ENCODE measurements at places on chromosomes 2 and 18.

DNA sequence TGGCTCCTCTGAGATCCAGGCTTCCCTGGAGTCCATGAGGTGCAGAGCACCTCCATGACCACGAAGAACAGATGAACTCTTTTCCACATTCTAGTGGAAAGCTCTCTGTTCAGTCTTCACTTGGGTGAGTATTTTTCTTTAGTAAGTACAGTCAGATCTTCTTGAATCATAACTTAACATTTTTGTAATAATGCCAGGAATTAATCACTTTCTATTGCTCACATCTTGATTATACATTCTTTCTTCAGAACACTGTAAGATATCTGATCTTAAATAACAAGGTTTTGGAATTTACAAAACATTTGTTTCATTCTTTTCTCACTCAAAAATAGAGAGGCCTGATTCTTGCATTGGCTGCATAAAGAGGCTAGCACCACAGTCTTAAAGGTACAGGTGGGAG is 45.4 kb upstream of the RND3 start:
- DNase-seq = no peak

- DNase-seq = no peak
Measured at GRCh38 chr2:8148260-8149006, 533.4 kb upstream of the ID2 start.

DNA sequence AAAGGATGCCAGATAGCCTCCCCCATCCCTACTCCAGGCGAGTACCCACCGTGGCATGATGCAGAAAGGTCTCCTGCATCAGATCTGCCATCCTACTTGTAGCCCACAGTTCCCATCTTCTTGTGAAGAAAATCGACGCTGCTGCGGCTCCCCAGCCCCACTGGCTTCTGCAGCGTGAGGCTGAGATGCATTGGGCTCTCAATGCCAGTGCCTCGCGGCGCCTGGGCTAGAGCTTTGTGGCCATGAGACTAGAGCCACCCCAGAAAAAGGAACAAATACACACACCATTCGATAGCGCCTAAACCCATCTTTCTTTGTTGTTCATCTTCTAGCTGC is 2.8 kb downstream of the NOL4 start:
- no peak for DNase-seq

DNA sequence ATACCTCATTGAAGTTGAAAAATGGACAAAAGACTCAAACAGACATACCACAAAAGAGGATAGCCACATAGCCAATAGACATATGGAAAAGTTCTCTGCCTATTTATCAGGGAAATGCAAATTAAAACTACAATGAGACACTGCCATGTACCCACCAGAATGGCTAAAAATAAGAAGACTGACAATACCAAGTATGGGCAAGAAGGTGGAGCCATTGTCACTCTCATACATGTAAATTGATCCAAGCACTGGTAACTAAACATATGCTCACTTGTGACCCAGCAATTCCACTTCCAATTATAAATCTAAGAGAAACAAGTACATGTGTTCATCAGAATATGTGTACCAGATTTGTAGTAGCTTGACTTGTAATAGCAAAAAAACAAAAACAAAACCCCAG is 4.6 kb downstream of the LOXHD1 start:
- DNase-seq = peak; percentile 15

DNA sequence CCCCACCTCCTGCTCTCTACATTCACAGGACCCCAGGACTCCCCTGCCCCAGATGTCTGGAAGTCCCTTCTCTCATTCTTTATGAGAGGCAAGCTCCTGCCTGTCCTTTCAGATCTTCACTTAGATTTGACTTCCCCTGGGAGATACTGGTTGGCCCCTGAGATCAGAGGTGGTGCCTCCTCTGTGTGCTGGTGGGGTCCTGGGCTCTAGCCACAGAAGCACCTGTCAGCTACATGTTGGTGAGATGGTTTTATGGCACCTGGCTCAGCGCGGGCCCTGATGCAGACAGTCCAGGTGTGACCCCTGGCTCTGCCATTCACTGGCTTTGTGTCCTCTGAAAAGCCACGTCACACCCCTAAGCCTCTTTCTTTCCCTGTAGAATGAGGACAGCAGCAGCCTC is 369.6 kb upstream of the ID2 start:
- DNase-seq = no peak

DNA sequence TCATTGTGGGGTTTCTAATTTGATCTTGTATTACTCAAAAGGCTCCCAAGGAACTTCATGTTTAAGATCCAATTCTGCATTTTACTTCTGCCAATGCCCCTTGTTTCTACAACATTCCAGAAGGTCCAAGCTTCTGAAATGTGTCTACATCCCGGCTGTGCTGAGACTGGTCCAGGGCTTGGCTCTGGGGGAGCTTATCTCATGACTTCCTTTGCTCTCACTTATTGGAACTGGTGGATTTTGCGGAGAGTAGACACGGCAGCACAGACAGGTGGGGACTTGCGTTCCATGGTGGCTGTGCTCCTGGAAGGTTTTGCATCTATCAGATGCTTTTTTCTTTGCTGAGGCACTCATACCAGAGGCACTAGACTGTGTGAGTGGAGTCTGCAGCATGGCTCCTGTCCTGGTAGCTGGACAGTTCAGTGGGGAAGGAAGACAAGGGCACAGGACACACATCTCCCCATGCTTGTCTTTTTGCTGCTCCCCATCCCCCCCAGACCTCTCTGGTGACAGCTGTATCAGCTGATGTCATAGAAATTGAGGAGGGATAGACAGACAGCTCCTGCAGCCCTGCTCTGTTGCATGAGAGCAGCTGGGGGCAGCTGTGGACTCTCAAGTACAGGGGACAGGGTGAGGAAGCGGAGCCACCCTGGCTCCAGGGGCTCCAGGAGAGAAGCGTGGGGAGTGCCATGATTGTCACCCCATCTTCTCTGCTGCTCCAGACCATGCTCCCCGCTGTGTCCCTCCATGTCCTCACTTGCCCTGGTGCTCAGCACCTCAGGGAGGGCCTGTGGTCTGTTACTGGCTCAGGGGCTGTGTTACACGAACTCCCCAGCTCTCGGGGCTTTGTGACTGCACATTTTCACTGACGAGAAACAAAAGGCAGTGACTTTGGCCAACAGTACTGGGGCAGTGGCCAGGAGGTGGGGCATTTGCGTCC is 46.0 kb downstream of the ACAA2 start:
- no peak for DNase-seq

DNA sequence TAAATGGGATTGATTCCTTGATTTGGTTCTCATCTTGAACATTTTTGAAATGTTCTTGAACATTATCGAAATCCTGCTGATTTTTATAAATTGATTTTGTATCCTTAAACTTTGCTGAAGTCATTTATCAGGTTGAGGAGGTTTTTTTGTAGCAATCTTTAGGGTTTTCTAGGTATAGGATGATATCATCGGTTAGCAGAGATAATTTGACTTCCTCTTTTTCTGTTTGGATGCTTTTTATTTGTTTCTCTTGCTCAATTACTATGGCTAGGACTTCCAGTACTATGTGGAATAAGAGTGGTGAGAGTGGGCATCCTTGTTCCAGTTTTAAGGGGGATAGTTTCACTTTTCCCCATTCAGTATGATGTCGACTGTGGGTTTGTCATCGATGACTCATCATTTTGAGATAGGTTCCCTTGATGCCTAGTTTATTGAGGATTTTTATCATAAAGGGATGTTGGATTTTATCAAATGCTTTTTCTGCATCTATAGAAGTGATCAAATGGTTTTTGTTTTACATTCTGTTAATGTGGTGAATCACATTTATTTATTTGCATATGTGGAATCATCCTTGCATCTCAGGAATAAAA is 201.5 kb upstream of the ZSWIM2 start:
- DNase-seq = no peak

- no peak for DNase-seq
Measured at GRCh38 chr2:37730037-37730818, 58.8 kb upstream of the CDC42EP3 start.

DNA sequence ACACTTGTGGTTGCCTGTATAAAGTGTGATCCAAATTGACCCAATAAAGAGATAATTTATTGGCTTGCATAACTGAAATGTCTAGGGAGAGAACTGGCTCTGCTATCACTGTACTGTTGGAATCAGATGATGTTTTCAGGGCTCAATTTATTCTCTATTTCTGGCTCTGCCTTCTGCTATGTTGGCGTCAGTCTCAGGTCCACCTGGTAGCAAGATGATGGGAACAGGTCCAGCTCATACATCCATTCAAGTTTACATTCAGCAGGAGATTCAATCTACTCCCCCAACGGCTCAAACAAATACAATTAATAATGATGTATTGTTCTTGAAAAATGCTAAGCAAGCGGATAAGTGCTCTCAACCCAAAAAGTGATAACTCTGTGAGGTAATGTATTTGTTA is 297.7 kb upstream of the SYT4 start:
- DNase-seq = no peak

DNA sequence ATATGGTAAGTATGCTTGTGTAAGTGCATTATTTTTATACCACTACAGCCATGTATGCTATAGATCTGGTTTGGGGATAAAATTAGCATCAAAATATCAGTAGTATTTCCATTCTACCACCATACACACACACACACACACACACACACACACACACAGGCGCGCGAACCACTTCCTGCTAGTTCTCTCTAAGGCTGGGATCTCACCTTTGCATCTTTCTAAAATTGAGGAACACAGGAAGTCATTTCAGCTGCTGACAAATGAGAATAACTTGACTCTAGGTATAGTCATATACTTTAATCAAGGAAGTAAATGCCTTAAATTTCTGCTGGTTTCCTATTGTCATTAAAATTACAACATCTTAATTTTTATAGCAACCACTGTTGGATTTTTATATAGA is 72.5 kb downstream of the RBM43 start:
- no peak for DNase-seq

DNA sequence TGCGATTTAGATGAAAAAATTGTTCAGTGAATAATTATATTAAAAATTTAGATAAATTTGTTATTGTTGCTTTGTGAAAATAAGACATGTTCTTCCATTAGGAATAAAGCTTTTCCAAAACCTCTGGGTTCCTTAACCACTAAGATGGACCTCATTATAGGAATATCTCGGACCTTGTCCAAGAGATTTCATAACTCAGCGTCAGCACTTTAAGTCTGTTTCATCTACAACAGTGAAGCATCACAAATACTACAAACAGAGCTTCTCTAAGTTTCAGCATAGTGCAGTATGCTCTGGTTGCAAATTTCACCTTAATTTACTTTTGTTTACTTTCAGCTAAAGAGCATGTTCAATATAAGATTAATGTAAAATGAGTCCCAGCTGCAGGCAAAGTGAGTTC is 150.3 kb downstream of the UBE2E3 start:
- no peak for DNase-seq

DNA sequence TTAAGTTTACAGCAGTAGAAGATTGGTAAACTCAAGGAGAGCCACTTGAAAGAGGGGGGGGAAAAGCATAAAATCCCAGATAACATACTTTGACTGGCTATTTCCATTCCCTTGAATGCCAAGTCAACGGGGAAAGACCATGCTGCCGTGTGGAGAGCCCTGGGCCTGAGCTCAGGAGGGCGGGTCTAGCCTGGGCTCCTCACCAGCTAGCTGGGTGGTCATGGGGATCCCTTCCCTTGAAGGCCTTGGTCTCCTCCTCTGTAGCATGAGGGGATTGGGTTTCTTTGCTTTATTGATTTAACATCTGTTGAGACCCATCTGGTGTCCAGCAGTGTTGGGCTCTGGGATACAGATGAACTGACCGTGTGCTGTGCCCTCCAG is 35.0 kb downstream of the TEX51 start:
- no peak for DNase-seq

- DNase-seq = no peak
Measured at GRCh38 chr2:172358691-172359556, 68.5 kb upstream of the ITGA6 start.

- no peak for DNase-seq
Measured at GRCh38 chr2:227828477-227828912, 14.9 kb downstream of the CCL20 start.

GRCh38 chr2:85949280-85949679 is 60.5 kb upstream of the ST3GAL5 start:
- DNase-seq = no peak

DNA sequence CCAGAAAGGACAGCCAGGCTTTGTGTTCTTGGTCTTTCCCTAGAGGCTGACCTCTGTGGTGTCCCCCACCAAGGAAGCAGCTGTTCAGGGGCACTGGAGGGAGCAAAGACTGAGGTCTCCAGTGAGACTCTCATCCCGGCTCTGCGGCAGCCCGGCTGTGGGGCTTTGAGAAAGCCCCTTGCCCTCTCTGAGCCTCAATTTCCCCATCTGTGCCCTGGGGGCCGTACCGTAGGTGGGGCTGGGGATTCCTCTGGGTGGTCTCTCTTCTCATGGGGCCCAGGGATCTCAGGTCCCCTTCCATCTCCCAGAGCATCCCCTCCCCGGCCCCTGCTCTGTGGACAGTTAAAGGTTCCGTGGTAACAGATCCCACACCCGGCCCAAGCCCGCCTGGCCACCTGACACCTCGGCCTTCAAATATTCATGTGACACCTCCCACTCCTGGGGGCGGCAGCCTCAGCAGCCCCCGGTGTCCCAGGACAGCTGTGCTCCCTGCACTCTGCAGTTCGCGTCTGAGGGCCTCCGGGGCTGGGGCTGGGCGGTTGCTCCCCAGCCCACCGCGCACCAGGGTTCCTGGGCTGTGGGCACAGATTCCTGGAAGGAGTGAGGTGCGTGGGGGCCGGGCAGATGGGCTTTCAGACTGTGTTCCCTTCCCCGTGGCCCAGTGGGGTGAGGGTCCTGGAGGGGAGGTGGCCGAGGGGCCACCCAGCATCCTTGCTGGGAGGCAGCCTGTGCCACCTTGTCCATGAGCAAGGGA is 15.1 kb upstream of the KLHL30 start:
- no peak for DNase-seq

- no peak for DNase-seq
Measured at GRCh38 chr2:222797261-222797660, 63.6 kb upstream of the ACSL3 start.

GRCh38 chr2:174729797-174730697 is 34.2 kb downstream of the CHRNA1 start:
- DNase-seq = no peak

DNA sequence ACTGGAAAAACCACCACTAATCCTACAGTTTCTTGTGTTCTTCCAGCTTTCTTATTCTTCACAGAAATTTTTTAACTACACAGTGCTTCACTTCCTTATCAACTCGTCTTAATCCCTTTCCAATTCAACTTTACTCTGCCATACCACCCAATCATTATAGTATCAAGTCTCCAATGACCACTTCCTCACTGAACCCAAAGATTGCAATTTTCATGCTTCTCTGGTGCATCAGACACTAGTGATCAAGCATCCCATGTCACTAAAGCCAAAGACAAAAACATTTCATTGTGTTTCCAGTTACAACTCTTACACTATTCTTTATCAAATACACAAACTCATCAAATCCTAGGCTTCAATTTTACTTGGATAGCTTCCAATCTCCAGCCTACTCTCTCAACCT is 9.5 kb downstream of the CHAC2 start:
- no peak for DNase-seq

GRCh38 chr2:179860255-179861026 is 971 bp downstream of the ZNF385B start:
- no peak for DNase-seq

GRCh38 chr2:159742846-159743245 is 30.5 kb downstream of the MARCHF7 start:
- no peak for DNase-seq

- DNase-seq = no peak
Measured at GRCh38 chr2:42545023-42545721, 23.3 kb upstream of the MTA3 start.

GRCh38 chr2:21310493-21310892 is 186.7 kb downstream of the TDRD15 start:
- DNase-seq = no peak

Measured in NCI-H1694 (cell line).